ENCODE measurements at places on chromosomes 12 and 14. TPM values are rescaled to one million over a fixed set of nuclear protein-coding genes. Genes with fewer than 3 reads are reported as not detected.

GRCh38 chr12:43148691-43149090 lies 403.3 kb downstream of the ADAMTS20 start:
- H3K4me3 ChIP-seq: no peak overlapping the region
- H3K27ac ChIP-seq: no peak overlapping the region
- peaks cover 3% of the 10 kb centered on the region for H3K27me3 ChIP-seq

TAS2R46 gene
- not detected for total RNA-seq

GRCh38 chr14:102590667-102591099 lies 1.8 kb upstream of the RCOR1 start:
- H3K4me3 ChIP-seq: peak overlapping the region; percentile 88
- peaks cover 4% of the 10 kb centered on the region for H3K27me3 ChIP-seq
- no peak for DNase-seq
- H3K27ac ChIP-seq: peak overlapping the region; percentile 96
- peaks cover 56% of the 10 kb centered on the region for H3K4me1 ChIP-seq

DNA sequence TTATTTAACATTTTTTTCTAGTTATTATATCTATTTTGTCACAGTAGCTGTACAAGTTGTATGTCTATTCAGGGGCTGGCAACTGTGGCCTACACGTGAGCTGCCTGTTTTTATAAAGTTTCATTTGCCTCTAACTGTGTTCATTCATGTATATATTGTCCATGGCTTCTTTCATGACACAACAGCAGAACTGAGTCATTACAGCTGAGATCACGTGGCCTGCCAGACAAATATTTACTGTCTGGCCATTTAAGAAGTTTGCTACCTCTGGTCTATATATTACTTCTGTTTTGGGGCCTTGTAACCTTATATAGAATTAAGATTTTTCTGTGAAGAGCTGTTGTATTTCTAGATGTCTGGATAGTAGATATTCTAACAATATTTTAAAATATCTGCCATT lies 37.9 kb downstream of the KIAA0586 start:
- 0 out of 2 replicates have a peak, but pooled peaks cover 6% of the 10 kb centered on the region for H3K4me1 ChIP-seq
- H3K27ac ChIP-seq: no peak overlapping the region
- H3K36me3 ChIP-seq: peaks cover 26% of the 10 kb centered on the region
- peak; percentile 5 for DNase-seq
- no peak overlapping the region for H3K4me3 ChIP-seq

DNA sequence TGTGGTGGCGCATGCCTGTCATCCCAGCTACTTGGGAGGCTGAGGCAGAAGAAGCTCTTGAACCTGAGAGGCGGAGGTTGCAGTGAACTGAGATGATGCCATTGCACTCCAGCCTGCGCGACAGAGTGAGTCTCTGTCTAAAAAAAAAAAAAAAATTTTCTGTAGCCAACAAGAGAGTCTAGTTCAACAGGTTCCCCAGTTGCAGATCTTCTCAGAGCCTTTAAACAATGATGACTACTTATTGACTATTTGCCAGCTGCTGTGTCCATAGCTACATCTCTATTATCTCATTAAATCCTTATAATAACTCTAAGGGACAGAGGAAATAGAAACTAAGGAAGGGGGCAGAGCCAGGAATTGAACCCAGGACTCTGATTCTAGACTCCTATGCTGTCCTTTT lies 15.2 kb upstream of the MYL2 start:
- H3K4me1 ChIP-seq: peaks cover 7% of the 10 kb centered on the region
- no peaks in the 10 kb centered on the region for H3K36me3 ChIP-seq
- H3K27me3 ChIP-seq: peaks cover 9% of the 10 kb centered on the region
- no peak overlapping the region for H3K4me3 ChIP-seq
- DNase-seq: no peak
- no peak overlapping the region for H3K27ac ChIP-seq

GRCh38 chr12:105477873-105478272 lies 147.4 kb downstream of the C12orf75 start:
- peaks cover 11% of the 10 kb centered on the region for H3K36me3 ChIP-seq
- H3K4me1 ChIP-seq: peaks cover 27% of the 10 kb centered on the region
- no peak overlapping the region for H3K4me3 ChIP-seq

All from HFFc6 (cell line).